ENCODE measurements at places on chromosomes 11 and 22.

- DNase-seq, result no peak
Observed at GRCh38 chr11:86171627-86172026, 72.9 kb upstream of the EED start.

DNA sequence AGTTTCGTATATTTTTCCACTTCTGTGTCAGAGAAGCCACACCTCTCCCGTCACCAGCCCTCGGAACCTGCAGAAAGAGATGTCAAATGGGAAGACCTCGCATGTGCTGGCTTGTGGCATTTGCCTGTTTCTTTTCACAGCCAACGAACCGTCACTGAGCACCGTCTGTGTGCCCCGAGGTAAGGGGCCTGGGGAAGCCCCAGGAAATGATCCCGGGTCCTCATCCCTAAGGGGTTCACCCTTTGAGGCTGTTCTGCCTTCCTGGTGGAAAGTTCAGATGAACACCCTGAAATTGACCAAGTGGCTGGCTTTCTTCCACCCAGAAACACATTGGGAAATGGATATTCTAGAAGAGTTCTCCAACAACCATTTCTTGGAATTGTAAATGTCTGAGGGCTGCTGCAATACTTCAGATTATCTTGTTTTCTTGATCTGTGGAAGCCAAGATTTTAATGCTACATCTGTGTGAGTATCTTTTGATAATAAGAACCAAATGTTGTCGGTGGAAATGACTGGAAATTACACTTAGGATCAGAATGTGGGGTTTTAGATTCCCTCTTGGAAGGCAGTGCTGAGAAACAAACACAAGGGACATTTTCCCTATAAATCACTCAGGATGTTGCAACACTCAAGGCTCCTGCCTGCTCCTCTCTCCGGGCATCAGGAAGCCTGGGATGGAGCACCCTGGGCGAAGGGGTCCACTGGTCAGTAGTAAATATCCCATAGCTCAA is 37.6 kb downstream of the RIBC2 start:
- no peak for DNase-seq

DNA sequence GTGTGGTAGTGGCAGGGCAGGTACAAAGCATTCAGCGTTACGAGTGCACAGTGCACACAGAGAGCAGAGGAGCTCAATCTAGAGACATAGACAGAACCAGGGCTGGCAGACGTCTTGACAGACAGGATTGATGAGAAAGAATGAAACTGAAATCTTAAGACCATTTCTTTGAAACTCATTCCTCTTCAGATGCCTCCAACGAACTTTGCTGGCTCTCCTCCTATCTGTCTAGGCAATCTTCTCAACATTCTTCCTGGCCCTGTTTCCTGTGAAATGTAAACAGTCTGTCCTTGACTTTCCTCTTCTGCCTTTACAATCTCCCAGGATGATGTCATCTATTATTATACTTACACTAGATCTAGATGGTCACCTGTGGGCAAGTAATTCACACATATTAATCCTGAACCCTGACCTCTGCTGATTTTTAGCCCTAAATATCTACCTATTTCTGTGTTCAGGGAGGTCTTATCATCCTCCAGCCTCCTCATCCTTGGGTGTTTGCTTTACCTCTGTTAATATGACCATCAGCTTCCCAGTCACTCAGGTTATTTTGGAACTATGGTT is 119.5 kb downstream of the ENTHD1 start:
- no peak for DNase-seq

DNA sequence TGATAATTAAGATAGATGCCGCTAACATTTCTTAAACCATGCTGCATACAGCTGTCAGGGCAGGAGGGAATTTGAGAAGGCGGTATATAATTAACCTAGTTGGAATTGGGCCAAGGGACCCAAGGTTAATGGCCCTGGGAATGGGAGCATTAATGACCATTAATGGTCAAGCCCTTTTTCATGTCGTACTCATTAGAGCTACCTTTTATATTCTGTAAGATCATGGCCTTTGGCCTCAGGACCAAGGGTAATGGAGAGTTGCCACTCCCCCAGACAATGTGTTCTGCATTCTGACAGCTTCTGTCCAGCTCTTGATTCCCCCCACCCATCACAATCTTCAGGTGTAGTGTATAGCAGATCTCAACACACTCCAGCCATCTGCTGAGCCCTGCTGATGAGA is 111.6 kb downstream of the NTM start:
- DNase-seq, result no peak

DNA sequence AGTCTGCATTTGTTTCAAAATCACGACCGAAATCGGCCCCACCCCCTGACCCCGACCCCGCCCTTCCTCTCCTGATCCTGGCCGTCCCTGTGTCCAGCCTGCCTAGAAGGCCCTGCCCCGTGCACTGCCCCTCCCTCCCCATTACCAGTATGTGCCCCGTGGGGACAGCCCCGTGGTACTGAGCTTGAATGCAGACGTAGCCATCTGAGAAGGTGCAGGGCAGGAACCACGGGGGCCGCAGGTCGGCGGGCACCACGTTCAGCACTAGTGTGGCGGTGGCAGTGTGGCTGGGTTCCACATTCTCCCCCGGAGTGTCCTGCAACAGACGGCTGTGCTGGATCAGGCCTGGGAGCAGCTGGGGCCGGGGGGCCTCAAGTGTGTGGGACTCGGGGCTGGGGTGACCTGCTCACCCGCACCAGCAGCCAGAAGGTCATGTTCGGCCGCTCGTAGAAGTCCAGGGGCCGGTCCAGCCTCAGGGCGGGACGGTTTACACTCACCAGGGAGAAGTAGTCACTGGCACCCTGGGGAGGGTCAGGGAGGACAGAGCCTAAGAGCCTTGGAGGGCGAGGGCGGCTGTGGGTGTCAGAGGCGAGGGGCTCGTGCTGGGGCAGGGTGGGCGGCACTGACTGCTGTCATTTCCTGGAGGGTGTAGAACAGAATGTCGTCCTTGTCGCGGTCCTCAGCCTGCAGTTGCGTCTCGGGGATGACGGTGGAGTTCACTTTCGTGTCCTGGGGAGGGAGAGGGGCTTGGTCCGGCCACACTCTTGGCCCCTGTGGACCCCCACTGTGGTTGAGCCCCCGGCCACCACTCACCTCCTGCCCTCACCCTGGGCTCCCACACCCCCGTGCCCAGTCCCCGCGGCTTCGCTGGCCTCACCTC is 3.6 kb downstream of the CDHR5 start:
- DNase-seq, result no peak

DNA sequence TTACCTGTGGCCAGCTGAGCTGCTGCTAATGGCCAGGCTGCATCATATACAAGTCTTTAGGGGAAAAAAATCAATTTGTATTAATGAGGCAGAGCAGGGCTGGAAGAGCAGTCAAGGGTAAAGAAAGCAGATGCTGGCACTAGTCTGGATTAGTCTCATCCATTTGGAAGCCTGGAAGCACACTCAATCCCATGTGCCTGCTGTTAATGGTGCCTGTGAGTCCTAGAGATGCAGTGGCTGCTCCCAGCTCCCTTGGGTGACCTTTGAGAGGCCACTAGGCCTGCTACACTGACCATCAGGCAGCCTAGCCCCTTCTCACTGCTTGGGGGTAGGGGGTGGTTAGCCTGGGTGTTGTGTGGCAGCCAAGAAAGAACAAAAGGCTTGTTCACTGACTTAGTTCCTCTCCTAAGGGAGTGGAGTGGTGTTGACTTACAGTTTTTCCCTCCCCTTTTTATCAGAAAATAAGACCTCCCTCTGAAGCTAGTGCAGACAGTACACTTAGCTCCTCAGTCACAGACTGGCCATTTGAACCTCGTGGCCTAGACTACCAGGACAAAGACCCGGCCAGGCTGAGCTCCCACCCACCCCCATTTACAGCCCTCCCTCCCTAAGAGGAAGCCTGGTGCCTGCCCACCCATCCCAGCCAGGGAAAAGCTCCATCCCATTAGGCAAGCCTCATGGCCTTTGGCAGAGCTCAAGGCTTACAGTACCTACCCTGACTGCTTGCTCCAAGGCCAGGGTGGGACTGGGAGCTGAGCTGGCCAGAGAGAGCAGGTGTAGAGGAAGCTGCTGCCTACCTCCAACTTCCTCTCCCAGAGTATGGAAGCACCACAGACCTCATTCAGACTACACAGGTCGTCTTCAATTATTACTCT is 7.8 kb downstream of the PIK3IP1 start:
- DNase-seq, result no peak

- no peak for DNase-seq
Observed at GRCh38 chr22:33300165-33300564, 242.0 kb upstream of the SYN3 start.

DNA sequence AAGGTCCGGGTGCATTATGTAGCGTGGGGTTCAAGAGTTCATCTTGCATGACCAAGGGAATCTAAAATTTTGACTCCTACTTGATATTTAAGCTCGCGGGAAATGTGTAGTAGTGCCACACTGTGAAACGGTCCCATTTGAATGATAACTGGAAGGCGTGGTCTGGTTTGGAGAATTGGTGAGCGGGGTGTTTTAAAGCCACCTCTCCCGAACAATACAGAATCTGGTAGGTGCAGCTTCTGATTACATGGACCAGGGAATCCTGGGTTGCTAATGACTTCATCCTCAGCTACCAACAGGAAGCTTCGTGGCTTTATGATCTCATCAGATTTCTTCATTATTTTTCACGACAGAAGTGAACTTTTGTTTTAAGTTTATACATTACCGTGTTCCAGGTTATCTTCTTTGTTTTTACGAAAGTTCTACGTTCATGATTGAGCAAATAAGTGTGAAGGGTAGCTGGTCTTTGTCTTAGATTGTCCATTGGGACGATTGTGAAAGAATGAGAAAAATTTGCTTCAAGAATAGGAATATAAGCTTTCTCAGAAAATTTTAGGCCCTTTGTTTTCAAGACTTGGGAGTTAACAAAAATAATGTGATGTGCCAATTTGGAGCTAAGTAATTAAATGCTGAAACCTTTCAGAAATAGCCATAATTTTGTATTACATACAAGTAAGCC is 1.7 kb downstream of the QSER1 start:
- DNase-seq, result no peak

DNA sequence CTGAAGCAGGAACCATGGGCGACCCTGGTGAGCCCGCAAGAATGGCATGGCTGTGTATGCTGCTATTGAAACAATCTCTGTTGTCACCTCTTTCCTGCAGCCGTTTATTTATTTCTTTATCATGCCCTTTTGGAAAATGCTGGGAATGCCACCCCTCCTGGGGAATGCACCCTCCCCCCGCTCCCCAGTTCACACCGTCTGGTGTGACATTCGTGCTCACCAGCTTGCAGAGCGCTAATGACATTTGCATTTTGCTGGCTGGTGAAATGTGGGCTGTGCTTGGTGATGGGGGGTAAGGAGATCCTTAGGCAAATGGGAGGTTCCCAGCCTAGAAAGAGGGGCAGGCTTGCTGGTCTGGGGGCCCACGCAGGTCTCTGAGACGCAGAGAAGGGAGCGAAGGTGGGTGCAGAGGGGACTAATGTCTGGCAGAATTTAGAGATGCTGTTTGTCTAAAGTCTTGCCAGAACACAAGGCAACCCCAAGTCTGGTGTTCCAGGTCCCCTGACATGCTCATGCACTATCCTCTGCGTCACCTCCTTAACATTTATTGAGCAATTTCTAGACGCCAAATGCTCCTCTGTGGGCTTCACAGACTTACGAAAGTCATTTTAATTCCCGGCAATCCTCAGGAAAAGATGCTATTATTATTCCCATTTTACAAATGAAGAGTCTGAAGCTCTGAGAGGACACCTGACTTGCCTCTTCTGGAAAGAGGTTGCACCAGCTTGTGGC is 91.7 kb downstream of the TP53I11 start:
- DNase-seq, result no peak

- DNase-seq, result no peak
Observed at GRCh38 chr11:7031471-7031871, 11.2 kb downstream of the NLRP14 start.

GRCh38 chr11:69204941-69205742 is 49.4 kb downstream of the SMIM38 start:
- DNase-seq, result no peak

GRCh38 chr11:1771700-1772099 is 8.0 kb upstream of the CTSD start:
- DNase-seq, result no peak

- DNase-seq, result no peak
Observed at GRCh38 chr11:8374716-8375115, 111.0 kb upstream of the LMO1 start.

DNA sequence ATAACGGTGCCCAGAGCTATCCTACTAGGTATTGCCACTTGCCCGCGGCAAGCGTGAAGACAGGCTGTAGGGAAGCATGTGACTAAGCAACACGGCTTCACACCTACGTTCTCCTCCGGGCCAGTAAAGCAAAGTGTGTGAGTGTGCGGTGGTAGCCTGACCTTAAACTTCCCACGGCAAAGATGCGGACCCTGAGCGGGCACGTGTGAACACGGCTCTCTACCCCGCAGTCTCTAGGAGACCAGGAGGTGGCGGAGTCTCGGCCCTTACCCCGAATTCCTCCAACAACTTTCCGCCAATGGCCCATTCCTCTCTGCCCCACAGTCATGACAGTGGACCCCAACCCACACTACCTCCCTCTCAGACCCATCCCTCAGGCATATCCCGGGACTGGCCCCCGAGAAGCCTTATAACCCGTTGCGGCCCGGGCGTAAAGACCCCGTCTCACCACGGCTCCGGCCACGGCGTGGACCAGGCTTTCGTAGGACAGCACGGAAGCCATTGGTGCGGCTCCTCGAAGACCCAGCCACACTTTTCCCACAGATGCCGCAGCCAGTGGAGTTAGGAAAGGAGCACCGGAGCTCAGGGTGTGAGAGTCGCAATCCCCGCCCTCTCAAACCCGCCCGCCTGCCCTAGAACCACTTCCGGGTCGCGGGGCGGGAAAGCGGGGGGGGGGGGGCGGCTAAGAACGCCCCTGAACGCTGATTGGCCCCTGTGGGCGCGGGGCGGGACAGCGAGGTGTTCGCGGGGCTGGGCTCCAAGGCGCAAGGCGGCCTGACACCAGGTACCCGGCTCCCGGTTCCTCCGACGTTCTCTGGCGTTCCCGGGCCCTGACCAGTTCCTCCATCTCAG is at the start of gene SLC25A17:
SLC25A17 (minus strand) TSS at position 600 of the 852 bp plus-strand sequence; CDS start at position 502, 98 bp downstream.
- peak; percentile 91 for DNase-seq

- no peak for DNase-seq
Observed at GRCh38 chr22:37996079-37996478, 11.7 kb upstream of the SOX10 start.

DNA sequence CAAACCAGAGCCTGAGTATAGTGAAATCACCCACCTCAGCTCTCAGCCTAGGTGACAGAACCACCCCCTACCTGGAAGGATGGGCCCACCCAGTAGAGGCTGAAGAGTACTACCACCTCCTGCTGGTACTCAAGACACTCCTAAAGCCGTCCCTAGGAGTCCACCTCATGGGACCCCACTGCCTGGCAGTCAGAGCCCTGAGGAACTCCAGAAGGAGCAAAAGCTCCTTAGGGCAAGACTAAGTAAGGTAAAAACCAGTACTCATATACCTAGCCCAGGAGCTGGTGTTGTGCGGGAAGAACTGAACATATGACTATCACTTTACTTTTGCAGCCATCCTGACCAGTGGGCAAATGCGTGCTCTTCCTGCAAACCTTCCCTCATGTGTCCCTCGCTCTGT is 36.3 kb downstream of the HIRA start:
- DNase-seq, result no peak

DNA sequence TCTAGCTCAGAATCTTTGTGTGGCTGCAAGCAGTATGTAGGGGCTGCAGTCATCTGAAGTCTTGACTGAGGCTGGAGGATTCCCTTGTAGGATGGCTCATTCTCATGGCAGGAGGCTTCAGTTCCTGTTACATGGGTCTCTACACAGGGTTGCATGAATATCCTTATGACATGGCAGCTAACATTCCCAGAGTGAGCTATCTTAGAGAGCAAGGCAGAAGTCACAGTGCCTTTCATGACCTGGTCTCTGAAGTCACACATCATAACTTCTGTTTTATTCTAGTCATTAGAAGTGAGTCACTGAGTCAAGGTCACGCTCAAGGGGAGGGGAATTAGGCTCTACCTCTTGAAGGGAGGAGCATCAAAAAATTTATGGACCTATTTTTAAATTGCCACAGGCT is 10.3 kb upstream of the SPON1 start:
- no peak for DNase-seq
